BJ (cell line): ENCODE measurements at places on chromosomes 7 and 10.

DNA sequence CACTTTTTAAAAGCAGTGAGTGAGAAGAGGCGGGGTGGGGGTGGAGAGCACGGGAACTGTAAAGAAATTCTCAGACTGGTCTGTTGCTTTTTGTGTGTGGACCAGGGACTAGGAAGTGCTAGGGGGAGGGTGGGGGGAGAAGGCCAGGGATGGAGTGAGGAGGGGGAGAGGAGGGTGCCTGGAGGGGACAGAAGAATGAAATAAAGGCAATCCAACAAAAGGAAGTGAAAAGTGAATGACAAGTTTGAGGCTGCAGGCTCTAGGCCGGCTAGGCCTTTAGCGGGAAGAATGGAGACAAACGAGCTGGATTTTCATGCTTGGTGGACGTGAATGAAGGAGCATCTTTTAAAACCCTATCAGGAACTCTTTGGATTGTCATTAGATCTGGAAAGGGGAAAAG, 13.7 kb downstream of the NEUROG3 start:
- no peak for DNase-seq

GRCh38 chr7:155545348-155545747, 1.0 kb downstream of the CNPY1 start:
- no peak for DNase-seq

- no peak for DNase-seq
Measured at GRCh38 chr7:141122736-141123135, 48.9 kb downstream of the TMEM178B start.

DNA sequence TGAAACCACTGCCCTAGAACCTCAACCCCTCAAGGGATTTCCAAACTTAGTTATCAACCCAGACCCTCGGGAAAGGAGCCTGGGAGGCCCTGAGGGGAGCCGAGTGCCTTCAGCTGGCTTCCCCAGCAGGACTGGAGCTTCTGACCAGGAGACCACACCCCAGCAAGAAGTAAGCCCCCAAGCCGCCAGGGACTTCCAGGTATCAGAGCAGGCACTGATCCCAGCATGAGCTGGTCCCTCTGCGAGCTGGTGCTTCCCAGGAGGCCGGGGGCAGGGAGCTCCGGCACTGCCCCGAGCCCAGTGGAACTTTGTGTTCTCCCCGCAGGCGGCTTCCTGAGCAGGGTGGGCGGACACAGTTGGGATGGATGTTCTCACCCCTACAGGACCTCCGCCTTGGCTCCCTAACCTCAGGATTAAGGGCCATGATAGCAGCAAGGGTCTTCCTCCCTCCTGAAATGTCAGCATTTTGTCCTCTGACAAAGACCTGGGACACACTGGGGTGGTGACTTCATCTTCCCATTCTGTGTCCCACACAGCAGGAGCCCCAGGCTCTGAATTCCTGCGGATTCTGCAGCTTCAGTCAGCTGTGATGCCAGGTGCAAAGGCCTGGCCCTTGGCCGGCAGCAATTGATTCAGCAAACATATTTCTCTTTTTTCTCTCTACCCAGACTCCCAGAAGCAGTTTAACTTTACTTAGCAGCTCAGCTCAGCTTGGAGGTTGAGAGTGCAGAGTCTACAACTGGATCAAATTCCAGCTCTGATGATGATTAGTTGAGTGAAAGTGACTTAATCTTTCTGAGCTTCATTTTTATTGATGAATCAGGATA, 11.6 kb downstream of the ATP6V0E2 start:
- DNase-seq = no peak

DNA sequence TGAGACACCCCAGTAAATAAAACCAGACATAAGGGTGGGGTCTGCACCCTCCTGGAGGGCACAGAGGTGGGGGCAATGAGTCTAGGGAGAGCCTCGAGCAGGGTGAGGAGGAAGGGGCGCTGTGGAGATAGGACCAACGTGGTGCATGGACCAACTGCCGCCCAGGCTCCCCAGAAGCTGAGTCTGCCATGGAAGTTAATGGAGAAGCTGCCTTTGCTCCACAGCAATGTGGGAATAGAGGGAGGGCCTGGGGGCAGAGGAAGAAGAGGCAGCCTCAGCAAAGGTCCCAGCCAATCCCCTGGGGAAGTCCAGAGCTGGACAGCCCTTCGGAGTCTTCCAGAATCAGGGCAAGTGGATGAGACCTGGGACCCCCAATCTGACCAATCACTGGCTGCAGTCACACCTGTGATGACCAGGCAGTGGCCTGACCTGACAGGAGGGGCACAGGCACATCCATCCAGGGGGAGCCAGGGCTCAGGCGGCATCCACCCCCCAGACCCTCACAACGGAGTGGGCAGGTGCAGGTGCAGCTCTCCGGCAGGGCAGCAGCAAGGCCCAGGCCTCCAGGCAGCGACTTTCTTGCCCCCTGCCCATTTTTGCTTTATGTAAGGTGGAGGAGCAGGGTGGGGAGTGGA, 242.2 kb upstream of the PPP2R2D start:
- no peak for DNase-seq

DNA sequence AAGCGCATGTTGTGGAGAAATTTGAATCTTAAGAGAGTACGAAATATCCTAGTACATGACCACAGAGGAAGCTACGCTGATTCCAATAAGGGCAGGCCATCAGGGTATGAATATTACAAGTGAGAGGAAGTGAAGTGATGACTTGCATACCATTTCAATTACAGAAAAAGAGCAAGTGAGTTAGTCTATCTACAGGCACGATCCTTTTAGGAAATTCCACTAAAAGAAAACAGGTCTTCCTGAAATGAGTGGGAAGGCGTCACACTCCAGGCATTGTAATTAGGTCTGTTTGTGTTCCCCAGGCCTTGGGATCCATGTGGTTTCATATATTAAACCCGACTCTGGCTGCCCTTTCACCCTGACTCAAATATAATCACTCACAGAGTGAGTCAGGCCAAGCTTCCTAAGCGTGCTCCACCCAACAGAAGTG, 152.5 kb downstream of the SEMA3A start:
- DNase-seq = peak; percentile 88

DNA sequence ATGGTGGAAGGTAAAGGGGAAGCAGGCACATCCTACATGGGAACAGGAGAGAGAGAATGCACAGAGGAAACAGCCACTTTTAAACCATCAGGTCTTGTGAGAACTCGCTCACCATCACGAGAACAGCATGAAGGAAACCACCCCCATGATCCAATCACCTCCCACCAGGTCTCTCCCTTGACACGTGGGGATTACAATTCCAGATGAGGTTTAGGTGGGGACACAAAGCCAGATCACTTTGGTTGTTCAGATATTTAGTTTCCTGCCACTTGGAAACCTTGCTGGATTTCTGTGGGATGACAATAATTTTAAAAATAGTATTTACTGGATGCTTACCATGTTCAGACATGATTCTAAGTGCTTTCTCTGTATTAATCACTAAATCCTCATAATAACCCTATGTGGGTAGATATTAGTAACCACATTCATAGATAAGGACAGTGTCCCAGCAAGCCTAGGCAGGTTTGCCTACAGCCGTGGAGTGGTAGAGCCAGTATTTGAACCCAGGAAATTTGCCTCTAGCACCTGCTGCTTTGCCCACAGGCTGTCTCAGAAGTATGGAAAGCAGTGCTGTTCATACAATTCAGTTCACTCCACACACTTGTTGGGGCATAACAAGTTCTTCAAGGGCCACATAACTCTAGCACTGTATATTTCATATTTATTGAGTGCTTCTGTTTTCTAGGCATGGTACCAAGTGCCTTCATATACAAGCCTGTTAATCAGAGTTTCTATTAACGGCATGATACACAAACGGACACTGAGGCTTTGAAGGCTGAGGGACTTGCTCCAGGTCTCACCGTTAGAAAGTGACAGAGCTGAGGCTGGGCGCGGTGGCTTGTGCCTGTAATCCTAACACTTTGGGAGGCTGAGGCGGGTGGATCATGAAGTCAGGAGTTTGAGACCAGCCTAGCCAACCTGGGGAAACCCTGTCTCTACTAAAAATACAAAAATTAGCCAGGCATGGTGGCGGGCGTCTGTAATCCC, 8.3 kb downstream of the TLL2 start:
- no peak for DNase-seq

GRCh38 chr10:26025523-26025922, 91.5 kb downstream of the MYO3A start:
- DNase-seq = no peak

DNA sequence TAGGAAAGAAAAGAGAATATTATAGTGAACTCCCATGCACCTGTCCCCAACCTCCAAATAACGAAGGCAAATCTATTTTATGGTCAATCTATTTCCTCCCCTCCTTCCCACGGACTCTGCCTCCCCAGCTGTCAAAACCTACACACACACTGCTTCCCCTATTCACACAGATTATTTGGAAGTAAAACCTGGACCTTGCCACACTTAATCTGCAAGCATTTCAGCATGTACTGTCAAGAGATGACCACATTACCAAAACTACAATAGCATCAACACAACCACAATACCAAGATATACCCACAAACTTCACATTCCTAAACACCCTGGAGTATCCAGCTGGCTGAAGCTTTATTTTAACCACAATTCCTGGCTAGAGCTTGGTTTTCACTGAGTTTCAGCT, 27.8 kb upstream of the KCNK18 start:
- no peak for DNase-seq

- DNase-seq = no peak
Measured at GRCh38 chr7:32155712-32156111, 85.5 kb upstream of the PDE1C start.

- DNase-seq = no peak
Measured at GRCh38 chr7:80656029-80656428, 17.6 kb downstream of the CD36 start.

- no peak for DNase-seq
Measured at GRCh38 chr10:30556189-30556588, 73.4 kb downstream of the LYZL2 start.

GRCh38 chr10:16756561-16757221, 60.5 kb downstream of the RSU1 start:
- no peak for DNase-seq

DNA sequence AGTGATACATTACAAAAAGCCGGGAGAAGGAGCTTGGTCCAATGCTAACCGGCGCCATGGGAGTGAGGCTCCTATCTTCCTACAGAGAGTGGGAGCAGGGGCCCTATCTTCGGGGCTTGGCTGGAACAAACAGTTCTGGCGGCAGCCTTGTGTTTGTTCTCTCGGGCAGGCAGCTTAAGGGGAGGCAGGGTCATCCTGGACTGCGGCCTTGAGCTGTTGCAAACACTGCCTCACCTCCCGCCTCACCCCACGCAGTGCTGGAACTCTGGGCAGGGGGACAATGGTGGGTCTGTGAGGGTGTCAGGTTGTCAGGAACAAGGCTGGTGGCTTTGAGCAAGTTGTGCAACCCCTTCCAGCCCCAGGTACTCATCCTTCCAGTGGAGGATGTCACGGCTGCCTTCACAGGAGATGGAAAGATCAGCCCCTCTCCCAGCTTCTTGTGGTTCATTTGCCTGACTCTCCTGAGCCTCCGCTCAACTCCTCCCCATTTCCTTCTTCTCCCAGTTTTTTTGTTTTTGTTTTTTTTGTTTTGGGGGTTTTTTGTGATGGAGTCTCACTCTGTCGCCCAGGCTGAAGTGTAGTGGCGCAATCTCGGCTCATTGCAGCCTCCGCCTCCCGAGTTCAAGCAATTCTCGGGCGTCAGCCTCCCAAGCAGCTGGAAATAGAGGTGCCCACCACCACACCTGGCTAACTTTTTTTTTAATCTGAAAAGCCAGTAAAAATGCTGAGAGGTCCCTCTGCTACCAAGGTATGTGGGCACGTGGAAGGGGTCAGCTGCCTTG, 57.4 kb downstream of the SPOCK2 start:
- no peak for DNase-seq

- no peak for DNase-seq
Measured at GRCh38 chr7:155885167-155886155, 73.2 kb upstream of the SHH start.

DNA sequence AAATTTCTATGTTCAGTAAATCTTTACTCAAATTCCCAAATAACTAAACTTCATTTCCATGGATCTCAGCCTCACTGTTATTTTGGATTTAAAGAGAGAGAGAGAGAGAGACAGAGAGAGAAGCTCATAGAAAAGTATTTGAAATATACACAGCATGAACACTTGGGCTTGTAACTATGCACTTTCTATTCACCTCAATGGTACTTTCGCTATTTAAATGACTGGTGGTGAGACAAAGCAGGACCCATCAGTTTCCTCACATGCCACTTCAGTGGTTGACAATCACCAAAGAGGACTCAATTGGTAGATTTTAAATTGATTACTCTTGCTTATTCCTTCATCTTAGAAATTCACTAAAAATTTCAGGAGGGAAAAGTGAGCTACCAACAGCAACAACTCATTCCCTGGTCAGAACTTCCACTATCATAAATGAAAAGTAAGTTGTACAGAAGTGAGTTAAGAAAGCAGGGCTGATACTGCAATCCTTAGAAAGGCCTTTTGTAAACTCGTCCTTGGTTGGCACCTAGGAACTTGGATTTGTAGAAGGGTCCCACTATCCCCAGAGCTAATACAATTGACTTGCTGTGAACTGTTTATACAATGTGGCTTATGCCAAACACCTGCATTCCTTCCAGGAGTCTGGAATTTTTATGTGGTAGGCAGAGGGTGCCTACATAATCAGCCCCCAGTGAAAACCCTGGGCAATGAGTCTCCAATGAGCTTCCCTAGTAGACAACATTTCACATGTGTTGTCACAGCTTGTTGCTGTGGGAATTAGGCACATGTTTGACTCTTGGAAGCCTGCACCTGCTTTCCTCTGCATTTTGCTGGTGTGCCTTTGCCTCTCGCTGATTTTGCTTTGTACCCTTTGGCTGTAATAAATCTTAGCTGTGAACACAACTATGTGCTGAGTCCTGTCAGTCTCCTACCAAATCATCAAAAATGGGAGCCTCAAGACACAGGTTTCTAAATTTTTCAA, 10.8 kb downstream of the ERLIN1 start:
- DNase-seq = no peak

GRCh38 chr10:10475812-10476211, 541.9 kb upstream of the CELF2 start:
- no peak for DNase-seq

- no peak for DNase-seq
Measured at GRCh38 chr10:418226-418625, 271.2 kb downstream of the DIP2C start.

DNA sequence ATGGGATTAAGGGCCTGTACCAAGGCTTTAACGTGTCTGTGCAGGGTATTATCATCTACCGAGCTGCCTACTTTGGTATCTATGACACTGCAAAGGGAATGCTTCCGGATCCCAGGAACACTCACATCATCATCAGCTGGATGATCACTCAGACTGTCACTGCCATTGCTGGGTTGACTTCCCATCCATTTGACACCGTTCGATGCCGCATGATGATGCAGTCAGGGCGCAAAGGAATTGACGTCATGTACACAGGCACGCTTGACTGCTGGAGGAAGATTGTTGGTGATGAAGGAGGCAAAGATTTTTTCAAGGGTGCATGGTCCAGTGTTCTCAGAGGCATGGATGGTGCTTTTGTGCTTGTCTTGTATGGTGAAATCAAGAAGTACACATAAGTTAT, 18.2 kb downstream of the LSM5 start:
- DNase-seq = no peak

DNA sequence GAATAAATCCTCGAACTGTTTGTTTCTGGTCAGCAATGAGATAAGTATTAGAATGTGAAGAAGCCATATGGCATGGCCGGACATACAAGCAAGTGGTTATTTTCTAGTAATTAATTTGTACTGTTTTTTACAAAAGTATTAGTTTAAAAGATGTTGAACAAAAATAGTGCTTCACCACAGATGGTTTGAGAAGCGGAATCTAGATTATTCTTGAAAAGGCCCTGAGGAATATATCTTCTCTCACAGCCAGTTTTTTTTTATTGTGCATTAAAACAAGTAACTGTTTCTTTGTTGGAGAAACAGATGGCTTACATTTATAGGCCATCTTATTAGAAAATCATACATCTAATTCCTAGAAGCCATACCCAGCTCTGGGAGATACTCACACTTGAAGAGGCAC, 153.3 kb downstream of the TMEM26 start:
- no peak for DNase-seq
